ENCODE measurements at places on chromosomes 6 and 20.

GRCh38 chr6:165985281-165985805 is 182.3 kb downstream of the TBXT start:
- no peak for DNase-seq

DNA sequence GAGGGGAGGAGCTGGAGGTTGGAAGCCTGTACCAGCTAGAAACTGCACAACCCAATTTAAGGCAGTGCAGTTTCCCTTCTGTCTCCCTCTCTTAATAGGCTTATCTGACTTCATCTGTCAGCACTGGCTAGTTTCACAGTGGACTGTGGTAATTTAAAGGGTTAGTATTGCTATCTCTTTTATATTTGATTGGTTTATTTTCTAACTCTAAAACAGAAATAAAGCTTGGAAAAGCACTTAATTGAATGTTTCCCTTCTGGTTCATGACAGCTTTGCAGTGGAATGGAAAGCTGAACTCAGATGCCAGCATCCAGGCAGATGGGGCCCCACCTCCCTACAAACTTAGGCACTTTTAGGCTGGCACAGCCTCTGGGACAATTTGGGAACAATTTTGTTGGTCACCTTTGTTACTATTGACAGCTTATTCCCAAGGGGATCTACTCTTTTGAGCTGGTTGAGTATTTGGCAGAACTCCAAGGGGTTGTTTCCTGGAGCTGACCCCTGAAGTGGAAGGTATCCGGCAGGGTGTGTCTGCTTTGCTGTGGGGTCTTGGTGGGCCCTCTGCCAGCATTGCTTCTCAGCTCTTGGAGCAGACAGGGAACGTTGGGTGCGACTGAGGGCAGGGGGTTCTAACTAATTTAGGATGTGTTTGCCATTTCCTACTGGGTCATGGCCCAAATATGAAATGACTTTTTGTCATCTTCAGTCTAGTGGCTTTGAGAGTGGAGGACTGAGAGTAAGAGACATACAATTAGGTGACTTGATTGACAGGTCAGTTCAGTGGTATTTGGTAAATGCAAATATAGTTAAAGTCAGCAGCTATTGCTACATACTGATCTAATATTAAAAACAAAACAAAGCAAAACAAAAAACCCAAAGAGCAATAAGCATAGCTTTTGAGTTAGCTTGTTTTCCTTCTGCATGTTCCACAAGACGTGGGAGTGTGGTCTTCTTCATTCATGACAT is 9.3 kb downstream of the SH3BGRL2 start:
- no peak for DNase-seq

GRCh38 chr6:133623065-133623464 is 265.8 kb upstream of the TCF21 start:
- no peak for DNase-seq

DNA sequence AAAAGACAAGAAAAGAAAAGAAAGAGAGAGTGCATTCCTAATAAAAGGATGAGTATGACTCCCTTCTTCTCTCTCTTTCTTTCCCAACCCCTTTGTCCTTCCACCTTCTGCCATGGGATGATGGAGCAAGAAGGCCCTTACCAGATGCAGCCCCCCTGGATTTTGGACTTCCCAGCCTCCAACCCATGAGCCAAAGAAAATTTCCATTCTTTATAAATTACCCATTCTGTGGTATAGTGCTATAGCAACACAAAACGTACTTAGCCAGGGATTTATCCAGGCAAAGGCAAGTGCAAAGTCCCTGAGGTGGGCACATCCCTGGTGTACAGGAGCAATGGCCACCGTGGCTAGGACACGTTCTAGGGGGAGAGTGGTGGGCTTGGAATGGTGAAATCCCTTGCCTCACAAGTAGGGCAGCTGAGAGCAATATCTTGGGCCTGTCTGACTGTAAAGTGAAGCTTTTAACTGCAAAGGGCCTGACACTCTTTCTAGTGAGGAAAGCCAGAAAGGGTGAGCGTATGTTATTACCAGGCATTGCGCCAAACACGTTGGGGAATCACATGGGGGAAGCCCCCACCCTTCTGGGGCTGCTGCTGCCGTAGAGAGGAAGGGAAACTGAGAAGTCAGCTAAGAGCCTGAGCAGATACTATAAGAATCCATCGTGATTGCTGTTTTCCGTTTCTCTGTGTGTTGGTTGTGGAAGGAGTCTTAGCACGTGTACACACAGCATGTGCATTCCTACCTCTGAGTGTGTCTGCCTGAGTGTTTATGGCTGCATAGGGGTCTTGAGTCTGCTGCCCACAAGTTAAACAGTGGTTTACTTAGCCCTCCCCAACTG is 50.7 kb upstream of the SIRPA start:
- no peak for DNase-seq

DNA sequence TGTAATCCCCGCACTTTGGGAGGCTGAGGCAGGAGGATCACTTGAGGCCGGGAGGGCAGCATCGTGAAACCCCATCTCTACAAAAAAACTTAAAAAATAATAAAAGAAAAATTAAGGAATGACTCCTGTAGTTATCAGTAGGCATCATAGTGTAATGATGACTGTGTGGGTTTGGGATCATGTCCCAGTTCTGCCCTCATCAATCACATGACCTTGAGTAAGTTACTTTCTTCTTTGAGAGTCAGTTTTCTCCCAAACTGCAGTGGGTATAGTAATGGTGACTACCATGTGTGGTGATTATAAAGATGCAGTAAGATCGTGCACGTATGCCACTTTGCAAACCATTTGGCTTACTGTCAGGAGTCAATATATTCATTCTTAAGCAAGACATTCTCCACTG is 89.2 kb downstream of the TXNDC5 start:
- no peak for DNase-seq
